NCI-H187 (cell line): ENCODE measurements at places on chromosomes 5 and 9.

- no peak for DNase-seq
These were observed 17.5 kb downstream of the LRRC70 start for GRCh38 chr5:62596096-62596495.

DNA sequence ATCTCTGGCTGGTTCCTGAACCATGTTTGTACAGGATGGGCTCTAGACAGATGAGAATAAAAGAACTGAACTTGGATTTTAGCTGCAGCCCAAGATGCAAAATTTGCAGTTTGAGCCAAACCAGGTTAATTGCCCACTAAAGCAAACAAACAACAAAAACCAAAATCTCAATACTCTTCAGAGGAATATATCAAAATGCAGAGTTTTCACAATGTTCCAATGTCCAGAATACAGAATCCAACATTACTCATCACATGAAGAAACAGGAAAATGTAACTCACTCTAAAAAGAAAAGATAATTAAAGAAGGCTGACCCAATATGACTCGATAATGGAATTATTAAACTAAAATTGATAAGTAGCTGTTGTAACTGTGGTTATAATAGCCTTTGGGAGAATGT is 20.4 kb downstream of the FOXI1 start:
- no peak for DNase-seq

DNA sequence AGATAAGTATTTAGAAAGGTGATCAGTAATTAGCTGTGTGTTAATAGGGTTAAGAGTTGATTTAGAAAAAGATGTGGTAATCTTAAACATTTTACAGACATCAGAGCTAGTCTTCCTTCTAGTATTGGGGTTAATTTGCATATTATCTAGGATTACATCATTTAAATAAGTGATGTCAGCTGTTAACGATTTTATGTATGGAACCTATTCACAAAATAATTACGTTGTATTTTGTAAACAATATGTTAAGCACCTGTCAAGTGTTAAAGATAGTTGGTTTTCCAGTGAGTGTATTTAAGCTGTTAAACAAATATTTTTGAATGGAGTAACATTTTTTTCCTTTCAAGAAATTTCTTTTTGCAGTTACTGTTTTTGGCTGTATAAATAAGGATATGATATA is 2.2 kb downstream of the DCP2 start:
- DNase-seq: no peak

GRCh38 chr5:128081111-128081851 is 2.3 kb upstream of the SLC12A2 start:
- DNase-seq: no peak

- no peak for DNase-seq
These were observed 309.9 kb upstream of the PANK3 start for GRCh38 chr5:168889039-168889438.

DNA sequence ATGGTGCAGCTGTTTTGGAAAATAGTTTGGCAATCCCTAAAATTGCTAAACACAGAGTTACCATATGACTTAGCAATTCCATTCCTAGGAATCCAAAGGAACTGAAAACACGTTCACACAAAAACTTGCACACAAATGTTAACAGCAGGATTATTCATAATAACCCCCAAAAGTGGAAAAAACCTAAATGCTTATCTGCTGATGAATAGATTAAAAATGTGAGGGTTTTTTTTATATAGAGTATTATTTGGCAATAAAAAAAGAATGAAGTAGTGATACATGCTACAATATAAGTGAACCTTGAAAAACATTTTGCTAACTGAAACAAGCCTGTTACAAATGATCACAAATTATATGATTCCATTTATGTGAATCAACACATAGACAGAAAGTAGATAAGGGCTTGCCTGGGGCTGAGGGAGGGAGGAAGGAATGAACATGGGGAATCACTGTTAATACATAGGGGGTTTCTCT is 45.1 kb upstream of the TRIO start:
- no peak for DNase-seq
